ENCODE measurements at places on chromosomes 3 and 15.
A peak's percentile ranks its signal among the peaks of the same experiment; 100 is the strongest.

- no peak for DNase-seq
Measured at GRCh38 chr3:89108291-89108550, 800 bp downstream of the EPHA3 start.

- DNase-seq, result no peak
Measured at GRCh38 chr15:48624700-48625099, 20.8 kb downstream of the FBN1 start.

GRCh38 chr3:36740787-36741186 lies 23.6 kb downstream of the DCLK3 start:
- no peak for DNase-seq

- DNase-seq, result no peak
Measured at GRCh38 chr3:5184499-5184898, 3.0 kb upstream of the EDEM1 start.

GRCh38 chr3:115139072-115139471 lies 8.0 kb downstream of the ZBTB20 start:
- no peak for DNase-seq

GRCh38 chr15:83571820-83572707 lies 81.9 kb upstream of the ADAMTSL3 start:
- DNase-seq, result peak; percentile 16

DNA sequence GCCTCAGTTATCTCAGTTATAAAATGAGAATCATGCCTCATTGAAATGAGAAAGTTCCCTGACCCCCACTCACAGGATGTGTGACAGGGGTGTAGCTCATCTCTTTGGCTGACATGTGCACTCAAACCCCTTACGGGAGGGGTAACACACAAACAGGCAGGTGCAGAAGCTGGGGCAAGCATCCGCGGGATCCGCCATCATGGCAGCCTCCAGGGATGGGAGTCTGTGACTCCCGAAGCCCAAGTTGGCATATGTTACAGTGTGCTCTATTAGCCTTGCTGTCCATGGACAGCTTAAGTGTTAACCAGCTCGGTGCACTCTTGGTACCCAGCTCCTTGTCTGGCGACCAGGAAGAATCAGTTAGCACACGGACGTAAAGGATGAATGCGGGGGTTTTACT lies 822.7 kb upstream of the SEMA6D start:
- DNase-seq, result no peak

DNA sequence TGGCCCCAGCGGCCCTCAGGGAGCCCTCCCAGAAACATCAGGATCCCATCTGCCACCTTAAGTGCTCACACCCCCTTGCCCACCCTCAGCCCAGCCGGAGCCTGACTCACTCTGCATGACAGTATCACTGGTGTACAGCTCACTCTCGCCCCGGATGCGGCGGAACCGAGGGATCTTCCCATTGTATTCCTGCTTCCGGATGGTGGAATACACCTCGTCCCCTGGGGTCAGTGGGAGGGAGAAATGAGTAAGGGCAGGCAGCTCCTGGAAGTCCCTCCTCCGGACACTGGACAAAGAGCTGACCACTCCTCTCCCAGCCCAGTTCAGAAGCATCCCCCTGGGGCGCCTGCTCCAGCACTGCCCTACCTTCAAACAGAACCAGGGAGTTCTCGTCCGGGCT lies 16.5 kb downstream of the SEMA7A start:
- DNase-seq, result no peak

- no peak for DNase-seq
Measured at GRCh38 chr15:58017869-58018268, 47.6 kb downstream of the ALDH1A2 start.
